Activated naive CD8-positive, alpha-beta T cell treated with anti-CD3 and anti-CD28 coated beads for 36 hours (primary cell): ENCODE measurements at places on chromosomes 1 and 21. TPM values are rescaled to one million over a fixed set of nuclear protein-coding genes. Genes with fewer than 3 reads are reported as not detected.

The SLC37A1 gene
- total RNA-seq, result 17.5 TPM

The PTPRF gene
- total RNA-seq, result 3.6 TPM

The OR2T2 gene
- not detected for total RNA-seq

GRCh38 chr1:2195785-2196184 is 1.2 kb upstream of the FAAP20 start:
- no peak for DNase-seq

DNA sequence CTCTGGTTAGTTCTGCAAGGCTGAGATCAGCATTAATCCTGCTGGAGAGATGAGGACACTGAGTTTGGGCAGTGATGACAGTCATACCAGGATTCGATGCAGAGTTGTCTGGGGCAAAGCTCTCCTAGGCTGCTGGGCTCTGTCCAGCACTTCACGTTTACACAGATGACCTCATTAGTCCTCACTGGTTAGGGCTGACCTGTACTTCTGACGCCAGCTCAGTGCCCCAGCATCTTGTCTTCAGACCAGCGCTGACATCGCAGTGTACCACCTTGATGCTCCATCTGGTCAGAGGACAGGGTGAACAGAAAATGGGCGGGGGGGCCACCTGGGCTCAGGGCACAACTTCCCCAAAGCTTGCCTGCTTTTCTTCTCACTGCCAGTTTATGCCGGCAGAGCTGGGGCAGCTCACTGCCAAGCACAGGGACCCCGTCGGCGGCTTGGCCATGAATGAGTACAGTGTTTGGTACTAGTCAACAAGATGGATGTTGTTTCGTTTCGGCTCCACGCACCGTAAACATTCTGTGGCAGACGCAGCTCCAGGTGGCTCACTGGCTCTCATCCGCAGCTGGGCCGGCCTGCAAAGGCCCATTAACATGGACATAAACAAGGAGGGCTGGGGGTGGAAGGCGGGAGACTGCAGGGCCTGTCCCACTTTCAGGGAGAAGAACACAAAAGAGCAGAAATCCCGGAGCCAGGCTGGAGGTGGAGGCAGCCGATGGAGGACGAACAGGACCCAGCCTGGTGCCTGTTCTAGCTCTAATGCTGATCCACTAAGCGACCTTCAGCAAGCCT is 118.7 kb downstream of the GLIS1 start:
- DNase-seq, result no peak

GRCh38 chr1:244839656-244840055 is 4.2 kb downstream of the COX20 start:
- DNase-seq, result no peak

DNA sequence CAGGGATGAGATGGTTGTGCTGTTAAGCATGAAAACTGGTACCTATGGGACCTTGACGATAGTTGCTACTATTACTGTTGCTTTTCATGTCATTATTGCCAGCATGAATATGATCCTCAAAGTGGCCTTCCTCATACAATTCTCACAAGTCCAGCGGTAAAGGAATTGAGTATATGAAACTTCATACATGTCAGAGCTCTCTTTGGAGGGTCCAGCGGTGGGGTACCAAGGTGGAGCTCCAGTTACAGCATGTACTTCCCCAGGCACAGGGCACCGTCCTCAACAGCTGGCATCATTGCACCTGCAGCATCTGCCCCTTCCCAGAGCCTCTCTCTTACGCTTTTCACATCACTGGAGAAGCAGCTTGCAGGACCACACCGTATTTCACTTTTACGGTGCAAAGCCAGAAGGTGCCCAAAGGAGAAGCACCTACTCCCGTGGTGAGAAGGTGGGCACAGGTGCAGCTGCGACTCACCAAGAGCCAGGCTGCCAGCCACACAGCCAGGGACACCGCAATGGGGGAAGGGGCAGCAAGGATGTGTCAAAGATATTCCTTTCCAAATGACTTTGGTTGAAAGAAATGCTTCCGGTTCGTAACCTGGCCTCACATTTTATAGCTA is 166.4 kb upstream of the IRF2BP2 start:
- no peak for DNase-seq
